ENCODE measurements at places on chromosomes 11 and 22.

DNA sequence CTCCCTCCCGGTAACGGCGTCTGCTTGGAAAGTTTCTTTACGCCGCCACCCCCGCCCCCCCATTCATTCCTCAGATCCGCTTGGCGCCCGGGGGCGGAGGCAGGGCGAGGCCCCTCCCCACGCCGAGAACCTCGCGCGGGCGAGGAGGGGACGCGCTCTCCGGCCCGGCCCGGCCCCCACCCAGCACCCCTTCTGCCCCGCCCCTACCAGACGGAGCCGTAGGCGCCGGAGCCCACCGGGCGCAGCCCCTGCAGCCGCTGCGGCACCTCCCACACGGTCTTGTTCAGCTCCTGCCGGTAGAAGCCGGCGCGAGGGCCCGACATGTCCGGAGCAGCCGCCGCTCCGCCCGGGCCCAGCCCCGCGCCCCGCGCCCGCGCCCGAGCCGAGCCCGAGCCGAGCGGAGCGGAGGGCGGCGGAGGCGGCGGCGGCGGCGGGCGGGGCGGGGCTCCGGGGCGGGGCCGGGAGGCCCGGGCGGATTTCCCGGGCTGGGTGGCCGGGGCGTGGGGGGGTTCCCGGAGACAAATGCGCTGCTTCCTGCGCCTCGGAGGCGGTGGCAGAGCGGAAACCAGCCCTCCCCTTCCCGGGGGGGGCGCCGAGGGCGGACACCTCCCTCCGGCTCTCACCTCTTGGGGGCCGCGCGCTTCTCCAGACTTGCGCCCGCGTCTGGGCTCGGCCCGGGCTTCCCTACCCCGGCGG is at the start of gene MAPK11:
MAPK11 (minus strand) TSS at position 411 of the 696 bp plus-strand sequence; CDS start at position 323, 88 bp downstream.
- peak; percentile 64 for DNase-seq

GRCh38 chr11:115168229-115168671 is 336.0 kb downstream of the CADM1 start:
- no peak for DNase-seq

- no peak for DNase-seq
These were observed 1.7 kb downstream of the DRD4 start for GRCh38 chr11:638631-639331.

DNA sequence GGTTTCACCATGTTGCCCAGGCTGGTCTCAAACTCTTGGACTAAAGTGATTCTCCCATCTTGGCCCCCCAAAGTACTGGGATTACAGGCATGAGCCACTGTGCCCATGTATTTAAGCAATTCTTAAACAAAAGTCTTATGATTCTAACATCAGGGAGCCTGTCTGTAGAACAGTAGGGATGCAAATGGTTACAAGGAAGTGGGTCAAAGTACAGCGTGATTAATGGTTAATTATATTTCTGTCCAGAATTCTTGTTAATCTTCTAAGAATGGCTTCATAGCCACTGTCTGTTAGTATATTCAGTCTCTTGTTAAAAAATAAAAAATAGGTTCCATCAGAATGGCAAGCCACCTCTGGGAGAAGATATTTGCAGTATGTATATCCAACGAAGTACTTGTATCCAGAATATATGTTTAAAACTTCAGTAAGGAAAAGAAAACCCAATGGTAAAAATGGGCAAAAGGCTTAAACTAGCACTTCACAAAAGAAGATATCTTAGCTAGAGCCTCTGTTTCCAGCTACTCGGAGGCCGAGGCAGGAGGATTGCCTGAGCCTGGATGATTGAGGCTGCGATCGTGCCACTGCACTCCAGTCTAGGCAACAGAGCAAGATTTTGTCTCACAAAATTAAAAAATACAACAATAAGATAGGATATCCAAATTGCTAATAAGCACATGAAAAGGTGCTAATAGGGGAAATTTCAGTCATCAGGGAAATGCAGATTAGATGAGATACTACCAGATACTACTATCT is 22.9 kb downstream of the ATG13 start:
- DNase-seq: no peak

DNA sequence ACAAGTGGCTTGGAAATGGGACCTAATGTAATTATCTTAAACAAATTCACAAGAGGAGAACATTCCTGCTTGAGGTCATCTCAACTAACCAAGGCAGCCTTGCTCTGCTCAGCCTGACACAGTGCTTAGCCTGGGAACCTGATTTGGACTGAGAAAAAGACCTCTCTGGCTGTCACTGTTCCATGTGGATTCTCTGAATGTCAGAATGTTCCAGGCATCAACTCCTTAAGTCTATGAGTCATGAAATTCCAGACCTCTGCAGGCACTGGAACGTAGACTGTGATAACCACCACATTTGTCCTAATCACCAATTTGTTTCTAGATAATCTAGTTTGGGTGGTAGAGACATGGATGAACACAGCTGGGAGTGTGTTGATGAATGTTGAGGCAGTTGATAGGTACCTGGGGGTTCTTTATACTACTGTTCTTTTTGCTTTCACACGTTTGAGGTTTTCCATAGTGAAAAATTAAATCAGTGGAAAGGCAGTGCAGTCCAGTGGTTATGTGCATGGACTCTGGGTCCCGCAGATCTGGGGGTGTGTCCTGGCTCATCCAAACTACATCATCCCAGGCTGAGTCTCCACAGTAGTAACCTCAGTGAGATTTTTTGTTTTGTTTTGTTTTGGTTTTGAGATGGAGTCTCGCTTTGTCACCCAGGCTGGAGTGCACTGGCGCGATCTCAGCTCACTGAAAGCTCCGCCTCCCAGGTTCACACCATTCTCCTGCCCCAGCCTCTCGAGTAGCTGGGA is 269.6 kb downstream of the MN1 start:
- no peak for DNase-seq

DNA sequence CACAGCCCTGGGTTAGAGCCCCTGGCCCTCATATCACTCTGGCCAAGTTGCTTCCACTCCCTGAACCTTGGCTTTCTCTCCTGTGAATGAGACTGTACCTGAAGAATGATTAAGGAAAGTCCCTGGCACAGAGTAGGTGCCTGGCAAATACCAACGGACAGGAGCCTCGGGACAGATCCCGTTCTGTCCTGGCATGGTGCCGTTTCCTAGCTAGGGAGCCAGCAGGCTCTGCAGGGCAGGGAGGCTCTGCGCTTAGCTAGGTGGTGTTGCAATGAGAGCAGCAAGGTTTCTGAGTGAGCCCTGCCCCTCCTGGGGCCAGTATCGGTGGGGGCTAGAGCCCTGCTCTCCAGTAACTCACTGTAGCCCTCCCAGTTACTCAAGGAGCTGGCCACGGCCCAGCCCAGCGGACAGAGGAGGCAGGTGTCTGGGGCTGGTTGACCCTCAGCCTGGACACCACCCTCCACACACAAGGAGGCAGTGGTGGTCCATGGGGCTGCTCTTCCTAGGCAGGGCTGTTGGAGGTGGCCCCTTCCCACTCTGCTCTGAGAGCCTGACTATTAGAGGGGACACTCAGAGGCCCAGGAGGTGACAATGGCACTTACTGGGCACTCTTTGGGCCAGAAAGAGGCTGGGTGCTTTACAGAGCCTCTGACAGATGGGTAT is 74.4 kb downstream of the NFAM1 start:
- no peak for DNase-seq

- no peak for DNase-seq
These were observed 8.1 kb upstream of the NEU3 start for GRCh38 chr11:74980634-74981033.

GRCh38 chr11:45411228-45411946 is 125.2 kb upstream of the SYT13 start:
- DNase-seq: no peak

DNA sequence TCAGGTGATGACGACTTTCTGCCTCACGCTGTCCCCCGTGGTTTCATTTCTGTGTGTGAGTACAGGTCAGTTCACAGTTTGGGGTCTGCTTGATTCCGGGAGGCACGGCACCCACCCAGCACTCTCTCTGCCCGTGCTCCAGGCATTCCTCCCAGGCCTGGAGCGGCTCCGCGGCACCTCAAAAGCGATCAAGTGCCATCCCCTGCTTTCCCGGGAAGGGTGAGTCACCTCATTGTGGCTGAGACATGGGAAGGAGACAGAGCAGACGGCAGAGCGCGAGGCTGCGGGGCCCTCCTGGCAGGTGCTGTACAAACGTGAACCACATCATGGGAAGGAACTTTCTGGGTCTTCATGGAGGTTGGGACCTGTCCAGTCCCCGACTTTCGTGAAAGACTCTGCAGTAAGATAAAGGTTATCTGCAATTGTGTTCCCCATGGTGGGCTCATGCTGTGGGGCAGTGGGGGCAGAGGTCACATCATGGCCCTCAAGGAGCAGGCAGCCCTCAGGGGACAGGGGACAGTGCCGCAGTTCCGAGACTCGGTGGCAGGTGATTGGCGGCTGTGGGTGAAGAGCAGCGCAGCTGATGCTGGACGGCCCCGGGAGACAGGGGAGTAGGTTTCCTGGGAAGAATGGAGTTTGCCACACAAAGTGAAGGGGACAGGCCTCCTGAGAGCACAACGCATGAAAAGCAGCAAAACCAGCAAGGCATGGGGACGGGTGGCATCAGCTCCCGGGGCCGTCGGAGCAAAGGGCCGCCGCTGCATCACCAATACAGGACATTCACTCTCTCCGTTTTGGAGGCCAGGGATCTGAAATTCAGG is 65.3 kb downstream of the CELSR1 start:
- DNase-seq: no peak

DNA sequence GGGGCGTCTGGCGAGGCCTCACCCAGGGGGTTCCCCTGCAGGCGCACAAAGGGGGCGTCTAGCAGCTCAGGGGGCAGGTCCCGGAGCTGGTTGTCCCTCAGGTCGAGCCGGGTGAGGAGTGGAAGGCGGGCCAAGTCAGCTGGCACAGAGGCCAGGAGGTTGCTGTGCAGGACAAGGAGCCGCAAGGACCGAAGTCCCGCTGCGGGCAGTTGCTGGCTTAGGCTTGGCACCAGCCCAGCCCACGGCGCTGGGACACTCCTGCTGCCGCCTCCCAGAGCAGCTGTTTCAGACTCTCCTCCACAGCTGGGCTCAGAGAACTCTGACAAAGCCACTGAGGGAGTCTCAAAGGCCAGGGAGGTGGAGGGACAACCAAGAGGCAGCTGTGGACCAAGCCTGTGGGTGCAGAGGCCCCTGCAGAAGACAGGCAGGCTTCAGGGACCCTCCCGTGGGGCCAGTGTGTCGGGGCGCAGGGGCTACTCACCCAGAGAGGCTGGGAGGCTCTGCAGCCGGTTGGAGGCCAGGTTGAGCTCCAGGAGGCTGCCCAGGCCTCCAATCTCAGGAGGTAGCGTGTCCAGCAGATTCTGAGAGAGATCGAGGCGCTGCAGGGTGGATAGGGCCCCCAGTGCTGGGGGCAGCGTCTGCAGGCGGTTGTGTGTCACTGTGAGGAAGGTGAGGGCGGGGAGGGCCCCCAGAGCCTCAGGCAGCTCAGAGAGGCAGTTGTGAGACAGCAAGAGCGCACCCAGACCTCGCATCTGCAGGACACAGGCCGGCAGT is 2.2 kb downstream of the PIDD1 start:
- DNase-seq: no peak
